Thymus (tissue), 14 donors: ENCODE measurements at places on chromosomes 7 and 10. TPM values are rescaled to one million over a fixed set of nuclear protein-coding genes. Genes with fewer than 3 reads are reported as not detected.

The CAV2 gene
- 6.0 TPM for total RNA-seq

DNA sequence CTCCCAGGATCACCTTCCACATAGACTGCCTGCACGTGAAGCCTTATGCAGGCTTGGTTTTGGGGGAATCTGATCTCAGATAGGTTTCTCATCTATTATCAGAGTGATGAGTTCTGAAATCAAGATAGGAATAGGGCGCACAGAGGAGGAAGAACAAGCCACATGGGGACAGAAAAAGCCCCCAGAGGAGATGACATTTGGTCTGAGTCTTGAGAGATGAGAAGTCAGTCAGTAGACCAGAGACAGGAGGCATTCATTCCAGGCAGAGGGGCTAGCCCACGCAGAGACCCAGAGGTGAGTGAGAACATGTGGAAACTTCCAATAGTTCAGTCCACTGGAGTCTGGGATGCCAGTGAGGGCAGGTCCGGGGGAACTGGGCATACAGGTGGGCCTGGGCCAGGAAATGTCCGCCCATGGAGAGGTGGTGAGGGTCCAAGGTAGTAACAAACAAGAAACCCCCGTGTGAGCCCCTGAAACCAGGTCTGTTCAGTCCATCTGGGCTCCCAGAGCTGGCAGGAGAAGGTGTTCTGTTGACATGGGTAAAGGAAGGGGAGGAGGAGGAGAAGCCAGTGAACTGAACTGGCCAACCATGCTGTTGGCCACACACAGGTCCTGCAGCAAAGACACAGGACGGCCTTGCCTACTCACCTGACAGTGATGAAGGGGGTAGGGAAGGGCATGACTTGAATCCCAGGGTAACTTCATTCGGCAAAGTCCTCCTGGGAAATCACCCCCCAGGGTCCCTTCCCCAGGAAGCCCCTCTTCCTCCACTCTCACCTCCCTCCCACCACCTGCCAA, 69.3 kb upstream of the SMNDC1 start:
- DNase-seq, result no peak

DNA sequence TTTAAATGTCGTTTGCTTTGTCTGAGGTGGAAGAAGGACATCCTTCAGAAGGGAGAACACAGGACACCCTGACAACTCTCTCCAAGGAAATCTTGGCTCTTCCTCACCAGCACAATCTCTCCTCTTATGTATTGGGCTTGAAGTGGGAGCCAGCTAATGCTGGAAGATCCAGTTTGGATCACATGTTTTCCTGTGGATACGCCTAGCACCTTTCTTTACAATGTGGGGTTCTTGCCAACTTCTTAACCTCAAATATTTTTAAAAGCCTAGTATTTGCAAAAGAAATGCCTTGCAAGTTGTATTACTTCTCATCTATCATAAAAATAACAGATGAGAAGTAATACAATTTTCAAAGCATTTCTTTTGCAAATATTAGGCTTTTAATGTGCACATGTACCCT, 76.4 kb downstream of the FRMD4A start:
- DNase-seq, result no peak

DNA sequence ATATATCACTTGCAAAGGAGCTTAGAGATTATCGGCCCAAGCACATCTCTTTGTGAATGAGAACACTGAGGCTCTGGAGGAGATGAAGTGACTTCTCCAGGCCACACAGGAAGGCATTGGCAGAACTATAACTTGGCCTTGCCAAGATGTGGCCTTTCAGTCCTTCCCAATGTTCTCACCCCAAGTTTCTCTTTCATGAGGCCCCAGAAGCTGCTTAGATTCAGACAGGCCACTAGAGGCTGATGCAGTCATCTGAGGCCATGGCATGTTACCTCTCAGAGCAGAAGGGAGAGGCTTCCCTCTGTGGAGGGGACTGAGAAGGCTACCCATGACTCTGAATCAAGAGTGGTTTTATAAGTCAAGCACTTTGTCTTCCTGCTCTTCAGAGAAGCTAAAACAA, 1003.7 kb downstream of the LRMDA start:
- no peak for DNase-seq

GRCh38 chr10:130029209-130029608, 65.1 kb upstream of the EBF3 start:
- DNase-seq, result no peak

The ZDHHC4 gene
- total RNA-seq, result 50.0 TPM

- DNase-seq, result no peak
Measured at GRCh38 chr7:31734456-31734855, 47.4 kb downstream of the PPP1R17 start.

GRCh38 chr10:57849691-57850357, 417.9 kb downstream of the IPMK start:
- DNase-seq, result no peak

The UCMA gene
- 0.52 TPM for total RNA-seq

- no peak for DNase-seq
Measured at GRCh38 chr7:81074406-81074805, 155.6 kb upstream of the SEMA3C start.

- DNase-seq, result no peak
Measured at GRCh38 chr7:416761-417624, 102.7 kb downstream of the PDGFA start.

DNA sequence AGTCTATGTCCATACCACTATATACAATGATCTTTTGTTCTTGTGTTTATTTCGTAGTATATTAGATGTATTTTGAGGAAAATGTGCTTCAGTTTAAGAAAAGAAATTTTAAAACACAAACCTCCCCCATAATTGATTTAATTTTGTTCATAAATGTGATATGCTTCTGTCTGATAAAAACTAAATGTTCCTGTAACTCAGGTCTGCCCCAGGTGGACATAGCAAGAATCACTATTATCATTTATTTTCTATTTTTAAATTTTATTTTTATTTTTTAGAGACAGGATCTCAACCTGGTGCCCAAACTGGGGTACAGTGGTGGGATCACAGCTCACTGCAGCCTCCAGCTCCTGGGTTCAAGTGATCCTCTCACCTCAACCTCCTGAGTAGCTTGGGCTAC, 43.2 kb downstream of the BEND7 start:
- DNase-seq, result no peak

GRCh38 chr10:32253276-32253675, 93.7 kb downstream of the EPC1 start:
- no peak for DNase-seq

DNA sequence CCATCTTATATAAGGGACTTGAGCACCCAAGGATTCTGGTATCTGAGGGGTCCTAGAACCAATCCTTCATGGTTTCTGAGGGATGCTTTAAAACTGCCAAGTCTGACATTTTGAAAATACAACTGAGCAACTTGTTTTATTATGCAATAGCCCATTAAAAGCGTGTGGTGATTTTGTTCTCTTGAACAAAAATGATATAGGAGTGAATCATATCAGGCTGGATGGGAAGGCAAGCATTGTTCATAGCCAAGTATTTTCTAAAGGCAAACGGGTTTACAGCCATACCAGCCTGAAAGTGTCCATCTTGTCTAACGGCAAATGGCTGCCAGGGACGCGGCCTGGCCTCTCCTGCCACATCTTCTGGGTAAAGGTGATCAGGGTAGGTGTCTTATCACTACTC, 23.4 kb downstream of the RPP38 start:
- DNase-seq, result no peak

DNA sequence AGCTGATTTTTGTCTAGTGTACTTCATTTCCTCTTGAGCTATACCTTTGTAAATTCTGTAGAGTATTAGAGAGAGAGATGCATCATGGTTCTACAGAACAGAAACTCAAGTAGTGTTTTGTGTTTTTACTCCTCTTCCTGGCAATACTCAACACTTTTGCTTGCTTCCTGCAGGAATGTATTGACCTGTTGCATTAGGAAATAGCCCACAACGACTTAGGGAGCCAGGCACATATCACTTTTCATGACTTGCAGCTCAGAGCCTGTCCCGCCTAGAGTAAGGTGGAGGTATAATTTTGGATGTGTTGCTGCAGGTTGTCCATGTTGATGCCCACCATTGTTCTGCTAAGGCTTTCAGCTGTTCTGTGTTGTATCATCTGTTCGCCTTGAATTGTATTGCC, 216.3 kb downstream of the SDK1 start:
- DNase-seq, result no peak

The PTF1A gene
- not detected for total RNA-seq

DNA sequence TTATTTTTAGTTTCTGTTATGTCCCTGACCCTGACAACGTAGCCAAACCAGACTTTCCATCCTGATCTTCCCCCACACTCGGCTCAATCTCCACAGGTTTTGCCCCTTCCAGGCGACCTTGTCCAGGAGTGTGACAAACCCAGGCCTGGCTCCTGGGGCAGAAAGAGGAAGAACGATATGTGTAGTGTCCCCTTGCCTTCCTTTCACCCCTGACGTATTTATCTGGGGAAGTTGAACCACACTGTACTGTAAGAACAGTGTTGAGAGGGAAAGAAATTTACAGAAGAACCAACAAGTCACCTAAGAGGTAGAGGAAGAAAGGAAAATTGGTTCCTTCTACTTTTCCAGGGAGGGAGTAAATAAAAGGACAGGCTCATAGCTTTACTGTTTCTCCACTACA, 158.0 kb downstream of the VTI1A start:
- DNase-seq, result no peak

- DNase-seq, result no peak
Measured at GRCh38 chr10:104487794-104488438, 134.3 kb downstream of the CFAP58 start.
